ENCODE measurements at places on chromosomes 6 and 20.

- peak; percentile 67 for DNase-seq
Measured at GRCh38 chr20:4027590-4028265, 12.4 kb upstream of the RNF24 start.

GRCh38 chr6:125142618-125143017 lies 11.0 kb upstream of the TPD52L1 start:
- no peak for DNase-seq

- DNase-seq: no peak
Measured at GRCh38 chr20:39381595-39381994, 419.5 kb downstream of the DHX35 start.

GRCh38 chr6:122845916-122846612 lies 57.0 kb downstream of the SMPDL3A start:
- no peak for DNase-seq

All from foreskin melanocyte (primary cell).